GM23248 (cell line): ENCODE measurements at places on chromosomes 2 and 18. TPM values are rescaled to one million over a fixed set of nuclear protein-coding genes. Genes with fewer than 3 reads are reported as not detected.

DNA sequence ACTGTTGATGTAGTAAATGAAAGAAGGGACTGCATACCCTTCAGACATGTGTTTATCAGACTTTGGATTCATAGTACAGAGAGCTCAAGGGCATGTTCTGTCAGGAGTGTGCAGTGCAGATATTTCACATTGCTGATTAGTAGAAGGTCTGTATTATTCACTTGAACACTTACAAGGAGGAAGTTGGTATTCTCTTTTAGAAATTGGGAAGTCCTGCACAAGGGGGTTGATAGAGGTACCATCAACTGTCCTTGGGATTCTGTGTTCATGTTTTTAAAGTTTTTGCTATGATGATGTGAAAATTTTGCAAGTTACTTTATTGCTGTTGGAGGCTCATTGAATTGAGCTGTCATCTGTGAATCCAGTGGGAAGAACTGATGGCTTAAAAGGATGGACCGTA lies 6.7 kb downstream of the PSMD1 start:
- no peak for DNase-seq
- no peak overlapping the region for H3K4me3 ChIP-seq
- no peaks in the 10 kb centered on the region for H3K27me3 ChIP-seq
- peaks cover 20% of the 10 kb centered on the region for H3K4me1 ChIP-seq

DNA sequence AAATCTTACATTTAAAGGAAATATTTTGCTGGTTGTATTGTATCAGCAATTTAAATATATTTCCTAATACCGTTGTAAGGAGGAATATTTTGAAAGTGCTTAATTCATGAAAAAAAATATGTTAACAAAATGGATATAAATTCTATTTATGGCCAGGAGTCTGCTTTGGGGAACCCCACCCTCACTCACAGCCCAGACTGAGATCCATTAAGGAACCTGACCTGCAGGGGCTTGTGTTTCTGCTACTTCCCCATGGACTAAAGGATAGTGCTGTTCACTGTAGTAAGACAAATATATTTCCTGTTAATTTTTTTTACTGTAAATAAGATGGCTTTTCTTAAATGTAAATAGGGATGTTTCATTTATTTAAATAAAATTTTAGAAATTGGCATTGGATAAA lies 221.9 kb upstream of the COL3A1 start:
- no peak overlapping the region for H3K27ac ChIP-seq
- H3K36me3 ChIP-seq = peaks cover 4% of the 10 kb centered on the region; the same call in 1 of the 2 replicates
- no peak overlapping the region for H3K4me3 ChIP-seq
- H3K27me3 ChIP-seq = no peaks in the 10 kb centered on the region

DNA sequence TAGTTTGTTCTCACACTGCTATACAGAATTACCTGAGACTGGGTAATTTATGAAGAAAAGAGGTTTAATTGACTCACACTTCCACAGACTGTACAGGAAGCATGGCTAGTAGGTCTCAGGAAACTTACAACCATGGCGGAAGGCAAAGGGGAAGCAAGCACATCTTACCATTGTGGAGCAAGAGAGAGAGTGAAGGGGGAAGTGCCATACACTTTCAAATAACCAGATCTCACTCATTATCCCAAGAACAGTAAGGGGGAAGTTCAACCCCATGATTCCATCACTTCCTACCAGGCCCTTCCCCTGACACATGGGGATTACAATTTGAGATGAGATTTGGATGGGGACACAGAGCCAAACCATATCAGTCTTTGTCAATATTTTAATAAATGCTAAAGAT lies 5.0 kb upstream of the CRYGB start:
- no peaks in the 10 kb centered on the region; the same call in 1 of the 2 replicates for H3K27me3 ChIP-seq
- H3K4me1 ChIP-seq = no peaks in the 10 kb centered on the region
- H3K36me3 ChIP-seq = no peaks in the 10 kb centered on the region

- no peaks in the 10 kb centered on the region for H3K27me3 ChIP-seq
- DNase-seq = no peak
- H3K27ac ChIP-seq = no peak overlapping the region
- no peaks in the 10 kb centered on the region for H3K4me1 ChIP-seq
- no peak overlapping the region for H3K4me3 ChIP-seq
- H3K36me3 ChIP-seq = no peaks in the 10 kb centered on the region
Measured at GRCh38 chr2:156057647-156058046, 274.9 kb downstream of the NR4A2 start.

Gene GPR17
- polyA plus RNA-seq = 0.11 TPM in 1 of 2 replicates, not detected in the other
